Endodermal cell (in vitro differentiated cells): ENCODE measurements at places on chromosomes 5 and 9. TPM values are rescaled to one million over a fixed set of nuclear protein-coding genes. Genes with fewer than 3 reads are reported as not detected.
A peak's percentile ranks its signal among the peaks of the same experiment; 100 is the strongest.

GKAP1 gene
- total RNA-seq = 13.5 to 16.5 TPM (median 14.2 TPM) in 3 replicates

CNTLN gene
- 12.2 and 13.7 TPM in 2 replicates for total RNA-seq

CDX1 gene
- total RNA-seq = not detected in 3 replicates

TMEM215 gene
- total RNA-seq = 0.11 and 0.13 TPM in 2 replicates

CDC20B gene
- total RNA-seq = 0.16 to 0.20 TPM in 2 of 3 replicates, not detected in the other

OR13J1 gene
- not detected in 2 replicates for total RNA-seq

VAV2 gene
- total RNA-seq = 18.4 to 32.8 TPM (median 29.8 TPM) in 3 replicates

- no peaks in the 10 kb centered on the region for H3K27me3 ChIP-seq
- H3K36me3 ChIP-seq = peaks cover 59% of the 10 kb centered on the region
- H3K4me1 ChIP-seq = no peaks in the 10 kb centered on the region
- DNase-seq = no peak
- H3K27ac ChIP-seq = no peak overlapping the region
- H3K4me3 ChIP-seq = no peak overlapping the region
These were observed 4.7 kb downstream of the NOL6 start for GRCh38 chr9:33468797-33469621.

- DNase-seq = no peak
- H3K4me3 ChIP-seq = no peak overlapping the region
- no peaks in the 10 kb centered on the region for H3K27me3 ChIP-seq
- no peak overlapping the region for H3K27ac ChIP-seq
- H3K4me1 ChIP-seq = no peaks in the 10 kb centered on the region
- H3K36me3 ChIP-seq = no peaks in the 10 kb centered on the region
These were observed 202.9 kb downstream of the AOPEP start for GRCh38 chr9:94929369-94929756.

- no peaks in the 10 kb centered on the region for H3K4me1 ChIP-seq
- H3K27ac ChIP-seq = no peak overlapping the region
- no peaks in the 10 kb centered on the region for H3K36me3 ChIP-seq
- no peak overlapping the region for H3K4me3 ChIP-seq
These were observed 14.0 kb upstream of the PLPPR1 start for GRCh38 chr9:101014566-101014965.

DNA sequence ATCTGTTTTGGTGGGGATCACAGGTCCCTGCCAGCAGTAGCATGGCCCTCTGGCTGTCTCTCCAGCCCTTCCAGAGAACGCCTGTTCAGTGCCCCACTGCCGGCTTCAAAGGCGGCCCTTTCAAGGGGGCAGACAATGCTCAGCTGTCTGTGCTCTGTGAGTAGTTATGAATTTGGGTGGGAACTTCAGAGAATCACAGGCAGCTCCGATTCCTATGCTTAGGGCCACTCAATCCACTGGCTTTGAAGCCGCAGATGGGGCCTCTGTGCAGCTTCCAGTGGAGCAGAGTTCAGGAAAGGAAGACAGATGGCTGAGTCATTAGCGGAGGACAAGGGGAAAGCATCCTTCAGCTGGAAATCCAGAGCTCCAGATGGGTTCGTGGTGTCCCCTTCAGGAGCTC lies 42.4 kb downstream of the NKX2-5 start:
- no peaks in the 10 kb centered on the region for H3K36me3 ChIP-seq
- no peaks in the 10 kb centered on the region for H3K4me1 ChIP-seq
- H3K27ac ChIP-seq = no peak overlapping the region
- no peaks in the 10 kb centered on the region for H3K27me3 ChIP-seq
- H3K4me3 ChIP-seq = no peak overlapping the region
- DNase-seq = no peak

- peak; percentile 65 for DNase-seq
- no peak overlapping the region for H3K27ac ChIP-seq
- H3K4me3 ChIP-seq = no peak overlapping the region
- peaks cover 42% of the 10 kb centered on the region for H3K27me3 ChIP-seq
- no peaks in the 10 kb centered on the region for H3K4me1 ChIP-seq
- no peaks in the 10 kb centered on the region for H3K36me3 ChIP-seq
These were observed 9.9 kb downstream of the PAPPA start for GRCh38 chr9:116163293-116164055.

- H3K4me3 ChIP-seq = no peak overlapping the region
- peaks cover 6% of the 10 kb centered on the region for H3K36me3 ChIP-seq
- H3K4me1 ChIP-seq = peaks cover 9% of the 10 kb centered on the region
- no peak overlapping the region for H3K27ac ChIP-seq
- DNase-seq = no peak
- H3K27me3 ChIP-seq = peaks cover 9% of the 10 kb centered on the region
These were observed 2.6 kb downstream of the SLC2A6 start for GRCh38 chr9:133476036-133476931.
